ENCODE measurements at places on chromosomes 12 and 14.

DNA sequence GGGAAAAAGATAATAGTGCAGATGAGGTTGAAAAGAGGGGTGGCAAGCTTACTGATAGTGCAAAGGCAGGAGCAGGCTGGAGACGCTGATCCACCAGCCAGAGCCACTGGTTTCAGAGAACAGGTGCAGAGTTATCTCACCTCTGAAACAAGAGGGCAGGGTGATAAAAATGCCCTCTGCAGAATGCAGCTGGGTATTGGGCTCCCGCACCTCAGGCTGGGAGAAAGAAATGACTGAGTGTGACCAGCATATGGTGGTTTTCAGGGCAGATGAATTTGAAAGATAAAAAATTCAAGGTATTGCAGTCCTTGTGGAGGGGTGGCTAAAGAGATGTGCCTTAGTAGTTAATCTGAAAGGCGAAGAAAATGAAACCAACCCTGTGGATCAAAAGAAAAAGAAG, 2.9 kb upstream of the TMEM30B start:
- DNase-seq = no peak

DNA sequence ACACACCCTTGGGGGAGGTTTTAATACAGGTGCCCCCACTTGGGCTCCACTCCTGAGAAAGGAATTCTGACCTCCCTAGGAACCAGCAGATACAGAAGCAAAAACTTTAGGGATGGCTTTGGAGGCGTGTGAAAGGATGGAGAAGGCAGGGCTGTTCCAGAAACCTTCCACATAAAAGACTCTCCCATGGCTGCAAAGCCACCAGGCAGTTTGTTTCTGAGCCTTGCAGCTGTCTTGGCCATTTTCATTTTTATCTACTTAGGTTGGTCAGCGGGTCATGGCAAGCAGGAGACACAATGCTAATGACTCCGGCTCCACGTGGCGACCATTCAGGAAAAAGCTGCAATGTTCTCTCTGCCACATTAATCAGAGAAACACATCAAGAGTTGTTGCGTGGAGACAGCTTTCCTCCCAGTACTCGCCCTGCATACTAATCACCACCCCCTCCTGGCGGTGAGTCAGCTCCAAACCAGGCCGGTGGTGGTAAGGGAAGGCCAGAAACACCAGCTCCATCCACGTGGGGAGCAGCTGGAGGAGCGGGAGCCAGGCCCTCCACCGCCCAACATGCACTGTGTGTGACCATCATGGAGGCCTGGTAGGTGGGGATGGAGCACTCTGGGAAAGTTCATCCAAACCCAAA, 30.9 kb upstream of the IRF2BPL start:
- DNase-seq = no peak

GRCh38 chr12:64544371-64545080, 65.8 kb upstream of the RASSF3 start:
- DNase-seq = peak; percentile 45

- no peak for DNase-seq
Observed at GRCh38 chr12:101954113-101954512, 76.7 kb downstream of the DRAM1 start.

GRCh38 chr14:32078023-32078857, 1.1 kb downstream of the ARHGAP5 start:
- peak; percentile 44 for DNase-seq

GRCh38 chr14:92362781-92363235, 39.8 kb downstream of the SLC24A4 start:
- no peak for DNase-seq

DNA sequence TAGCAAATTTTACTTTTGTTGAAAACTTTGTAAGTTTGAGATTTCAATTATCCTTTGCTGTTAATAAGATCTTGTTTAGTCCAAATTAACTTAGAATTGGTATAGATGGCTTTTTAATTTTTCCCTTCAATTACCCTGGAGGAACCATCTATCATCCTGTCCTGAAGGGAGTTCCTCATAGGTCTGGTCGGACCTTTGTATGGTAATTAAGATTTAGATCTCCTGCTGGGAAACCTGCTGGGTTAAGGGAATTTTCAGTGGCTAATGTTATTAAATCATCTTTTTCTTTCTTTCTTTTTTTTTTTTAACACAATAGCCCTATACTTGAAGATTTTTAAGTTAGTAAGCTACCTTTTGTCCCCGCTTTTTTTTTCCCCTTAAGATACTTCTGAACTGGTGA, 63.0 kb upstream of the PRMT8 start:
- DNase-seq = no peak

GRCh38 chr12:47877081-47877480, 27.7 kb downstream of the VDR start:
- DNase-seq = no peak

DNA sequence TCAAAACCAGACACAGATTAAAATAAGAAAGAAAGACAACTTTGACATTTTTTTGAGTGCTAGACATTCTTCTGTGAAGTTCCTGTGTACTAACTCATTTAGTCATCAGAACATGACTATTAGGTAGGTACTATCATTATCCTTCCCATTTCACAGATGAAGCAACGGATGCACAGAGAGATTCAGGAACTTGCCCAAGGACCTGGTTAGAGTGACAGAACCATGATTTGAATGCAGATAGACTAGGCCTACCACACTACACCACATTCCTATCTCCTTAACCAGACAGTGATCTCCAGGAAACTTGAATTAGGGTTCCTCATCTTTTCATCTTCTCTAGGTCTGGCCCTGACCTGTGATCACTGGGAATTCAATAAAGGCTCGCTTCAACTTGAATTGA, 54.4 kb upstream of the MED13L start:
- no peak for DNase-seq

DNA sequence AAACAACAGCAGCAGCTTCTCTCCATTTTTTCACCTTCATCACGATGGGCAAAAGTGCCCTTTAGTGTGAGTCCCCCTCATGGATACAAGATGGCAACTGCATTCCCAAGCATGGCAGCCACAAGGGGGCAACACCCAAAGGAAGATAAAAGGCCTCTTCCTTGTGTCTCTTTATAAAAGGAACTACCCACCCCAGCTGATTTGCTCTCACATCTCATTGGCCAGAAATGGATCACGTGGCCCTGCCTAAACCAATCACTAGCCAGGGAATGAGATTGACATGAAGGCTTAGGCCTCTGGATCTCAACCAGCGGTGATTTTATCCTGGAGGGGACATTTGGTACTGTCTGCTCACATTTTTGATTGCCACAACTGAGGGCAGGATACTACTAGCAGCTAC, 21.9 kb upstream of the IFT81 start:
- peak; percentile 43 for DNase-seq

DNA sequence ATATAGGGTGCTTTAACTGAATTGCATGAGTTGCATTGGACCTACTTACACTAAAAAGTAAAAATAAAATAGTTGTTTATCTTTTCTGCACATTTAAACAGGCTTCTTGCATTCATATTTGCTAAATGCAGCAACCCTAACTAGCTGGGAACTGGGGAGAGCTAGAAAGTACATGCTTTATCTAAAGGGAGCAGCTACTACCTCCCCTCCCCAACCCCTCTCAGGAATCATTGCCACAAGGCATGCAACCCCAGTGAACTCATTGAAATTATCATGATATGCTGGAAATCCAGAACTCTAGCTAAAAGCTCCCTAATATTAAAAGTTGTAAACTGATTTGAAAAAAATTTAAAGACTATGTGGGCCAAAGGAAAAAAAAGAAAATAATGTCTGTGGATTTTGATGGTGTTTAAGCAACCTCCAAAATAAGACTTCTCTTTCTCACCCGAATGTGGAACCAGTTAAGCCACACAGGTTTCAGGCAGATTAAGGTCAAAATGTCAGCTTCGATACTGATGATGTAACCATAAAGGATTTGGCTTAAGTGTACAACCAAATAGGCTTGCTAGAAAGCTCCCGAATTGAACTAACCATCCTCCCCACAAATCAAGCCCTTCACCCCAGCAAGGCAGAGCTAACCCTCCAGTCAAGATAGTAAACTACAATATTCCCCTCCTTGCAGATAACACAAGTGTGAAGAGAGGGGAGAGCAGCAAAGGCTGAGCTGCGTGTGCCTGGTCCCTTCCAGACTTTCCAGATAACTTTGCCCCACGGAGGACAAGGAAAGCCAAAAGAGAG, 13.8 kb upstream of the POC1B start:
- DNase-seq = no peak

DNA sequence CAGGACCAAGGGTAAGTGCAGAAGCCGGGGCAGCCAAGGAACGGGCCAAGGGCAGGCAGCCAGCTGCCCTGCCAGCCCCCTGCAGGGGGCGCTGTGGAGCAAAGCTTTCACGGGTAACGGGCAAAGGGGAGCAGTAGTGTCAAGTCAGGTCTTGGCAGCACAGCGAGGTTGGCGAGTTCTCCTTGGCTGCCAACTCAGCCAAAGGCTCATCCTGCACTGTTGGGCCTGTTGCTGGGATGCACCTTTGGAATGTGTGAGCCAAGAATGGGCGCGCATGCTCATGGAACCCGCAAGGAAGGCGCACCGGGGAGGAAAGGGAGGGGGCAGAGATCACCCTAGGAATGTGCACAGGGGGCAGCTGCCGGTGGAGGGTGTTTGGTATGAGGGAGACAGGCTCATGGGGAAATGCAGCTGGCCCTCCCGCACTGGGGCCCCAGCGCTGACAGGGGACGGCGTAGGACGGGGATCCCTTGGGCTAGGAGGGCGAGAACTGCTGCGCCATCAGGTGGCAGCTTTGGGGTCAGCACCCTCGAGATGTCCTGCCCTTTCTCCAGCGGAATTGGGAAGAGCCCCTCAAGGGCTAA, 138.0 kb downstream of the ASCL4 start:
- no peak for DNase-seq

GRCh38 chr14:61215222-61216020, 65.7 kb downstream of the TMEM30B start:
- no peak for DNase-seq

GRCh38 chr12:50042693-50043092, 14.7 kb upstream of the ASIC1 start:
- no peak for DNase-seq

GRCh38 chr12:132503618-132504204, 13.8 kb downstream of the FBRSL1 start:
- no peak for DNase-seq

GRCh38 chr12:41188058-41188840, at the start of gene PDZRN4:
TSS of gene PDZRN4 (plus strand) at chr12:41188320.
- DNase-seq = no peak

GRCh38 chr12:14654842-14655241, 41.6 kb downstream of the GUCY2C start:
- no peak for DNase-seq

DNA sequence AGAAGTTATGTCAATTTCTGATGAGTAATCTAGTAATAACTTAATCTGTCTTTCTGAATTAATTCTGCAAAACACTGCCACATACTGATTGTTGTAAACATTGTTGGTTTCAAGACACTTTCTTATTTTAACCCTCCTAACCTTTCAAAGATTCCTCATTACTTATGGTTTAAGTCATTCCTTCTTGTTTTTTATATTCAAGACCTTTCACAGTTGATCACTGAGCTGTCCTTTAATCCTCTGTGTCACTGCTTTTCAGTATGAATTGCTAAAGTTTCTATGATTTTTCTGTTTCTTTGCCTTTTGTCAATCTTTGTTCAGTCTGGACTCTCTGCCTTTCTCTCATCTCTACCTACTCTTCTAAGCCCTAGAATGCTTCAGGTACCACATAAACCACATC, 164.7 kb downstream of the RAD51B start:
- no peak for DNase-seq

- DNase-seq = no peak
Observed at GRCh38 chr12:87272851-87273250, 756.4 kb downstream of the C12orf50 start.

DNA sequence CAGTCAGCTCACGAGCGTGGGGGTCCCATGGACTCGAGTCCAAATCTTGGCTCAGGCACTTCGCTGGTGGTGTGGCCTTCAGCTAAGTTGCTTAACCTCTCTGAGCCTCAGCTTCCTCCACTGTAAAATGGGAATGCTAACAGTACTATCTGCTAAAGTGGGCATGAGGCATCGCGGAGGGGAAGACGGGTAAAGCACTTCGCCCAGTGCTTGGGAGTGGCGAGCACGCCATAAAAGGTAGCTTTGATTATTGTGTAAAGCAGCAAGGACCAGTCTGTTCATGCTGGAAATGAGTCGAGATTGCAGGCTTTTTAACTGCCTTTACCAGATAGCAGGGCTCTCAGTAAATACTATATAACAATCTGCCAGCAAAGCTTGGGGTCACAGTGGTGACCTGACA, 24.5 kb downstream of the HRK start:
- DNase-seq = no peak

DNA sequence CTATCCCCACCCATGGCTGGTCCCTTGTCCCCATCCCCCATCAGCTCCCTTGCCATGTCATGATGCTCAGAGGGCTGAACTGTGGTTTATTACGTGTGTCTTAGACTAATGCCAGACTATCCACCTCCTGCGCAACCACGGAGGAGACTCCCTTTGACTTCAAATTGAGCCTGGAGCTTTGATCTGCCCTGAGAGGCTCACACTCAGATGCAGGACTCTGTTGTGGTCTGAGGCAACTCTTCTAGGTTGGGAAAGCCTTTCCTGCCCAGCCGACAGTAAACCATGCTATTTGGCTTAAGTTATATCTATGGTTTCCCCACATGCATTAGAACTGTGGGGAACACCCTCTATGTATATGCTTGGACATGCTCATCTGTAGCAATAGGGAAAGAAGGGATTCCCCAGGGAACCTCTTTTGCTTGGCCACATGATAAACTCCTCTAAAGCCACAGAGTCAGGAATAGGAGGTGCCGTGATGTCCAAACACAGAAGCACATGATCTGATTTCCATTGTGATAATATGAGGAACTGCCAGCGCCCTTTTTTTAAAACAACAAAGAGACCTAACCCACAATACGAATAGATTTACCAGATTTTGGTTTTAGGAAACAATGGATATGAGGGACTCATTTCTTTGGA, 11.1 kb upstream of the LGALS3 start:
- no peak for DNase-seq

DNA sequence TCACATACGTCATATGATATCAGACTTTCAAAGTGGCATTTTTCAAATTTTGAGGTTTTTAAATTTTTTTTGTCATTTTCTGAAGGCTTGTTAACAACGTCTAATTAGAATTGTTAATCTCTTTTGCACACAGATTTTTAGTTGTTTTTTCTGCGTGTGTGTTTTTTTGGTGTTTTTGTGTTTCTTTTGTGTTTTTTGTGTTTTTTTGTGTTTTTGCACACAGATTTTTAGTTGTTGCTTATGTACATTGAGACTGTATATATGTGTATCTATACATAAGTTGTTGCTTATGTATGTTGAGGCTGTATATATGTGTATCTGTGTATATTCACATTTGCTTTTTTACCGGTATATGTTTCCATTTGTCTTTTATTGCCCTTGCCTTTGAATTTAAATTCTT, 30.8 kb downstream of the ARID2 start:
- no peak for DNase-seq

DNA sequence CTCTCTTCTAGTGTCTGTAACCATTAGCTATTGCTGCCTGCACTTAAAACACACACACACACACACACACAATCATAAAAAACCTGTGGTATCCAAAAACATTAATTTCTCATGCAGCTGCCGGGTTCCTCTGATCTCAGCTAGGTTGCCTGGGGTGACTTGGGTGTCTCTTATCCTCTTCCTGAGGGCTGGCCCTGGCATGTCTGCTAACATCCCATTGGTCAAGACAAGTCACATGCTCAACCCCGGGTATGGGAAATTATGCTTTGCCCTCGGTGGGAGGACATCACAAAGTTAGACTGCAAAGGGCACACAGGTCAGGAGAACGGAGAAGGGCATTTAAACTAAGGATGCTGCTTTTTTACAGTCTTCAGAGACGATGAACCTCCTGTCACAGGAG, 55.7 kb downstream of the TRPV4 start:
- peak; percentile 35 for DNase-seq

Data from NCI-H1436 (cell line).